ENCODE measurements at places on chromosomes 5 and 9. TPM values are rescaled to one million over a fixed set of nuclear protein-coding genes. Genes with fewer than 3 reads are reported as not detected.

DNA sequence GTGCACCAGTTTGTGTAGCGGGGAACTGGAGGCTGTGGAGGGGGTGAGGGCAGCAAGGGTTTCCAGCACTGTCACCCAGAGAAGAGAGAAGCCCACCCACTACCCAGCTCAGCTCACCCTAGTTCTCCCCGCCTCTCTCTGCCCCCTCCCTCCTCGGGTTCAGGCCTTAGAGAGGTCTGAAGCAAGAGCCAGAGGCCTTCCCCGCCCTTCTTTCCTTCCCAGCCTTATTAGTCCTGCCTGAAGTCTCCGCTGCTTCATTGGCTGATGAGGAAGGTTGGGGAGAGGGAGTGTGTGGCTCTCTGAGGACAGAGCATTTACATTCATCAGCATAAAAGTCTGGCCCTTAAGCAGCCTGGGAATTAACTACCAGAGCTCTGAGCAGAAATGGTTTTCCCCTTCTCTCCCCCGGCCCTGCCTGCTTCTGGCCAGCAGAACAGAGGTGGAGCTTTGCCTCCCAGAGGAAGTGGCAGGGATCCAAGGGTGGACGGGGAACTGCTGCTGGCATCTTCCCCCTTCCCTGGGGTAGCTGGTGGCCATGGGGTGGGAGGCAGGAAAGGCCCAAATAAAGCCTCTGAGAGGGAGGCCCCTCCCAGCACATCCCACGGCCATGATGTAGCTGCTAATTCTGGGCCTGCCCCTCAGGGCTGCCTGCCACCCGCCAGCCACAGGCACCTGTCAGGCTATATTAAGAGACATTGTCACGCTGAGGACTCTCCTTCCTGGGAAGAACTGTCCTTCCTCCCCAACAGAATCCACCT lies 4.1 kb downstream of the DNAJB5 start:
- peak; percentile 57 for DNase-seq

DNA sequence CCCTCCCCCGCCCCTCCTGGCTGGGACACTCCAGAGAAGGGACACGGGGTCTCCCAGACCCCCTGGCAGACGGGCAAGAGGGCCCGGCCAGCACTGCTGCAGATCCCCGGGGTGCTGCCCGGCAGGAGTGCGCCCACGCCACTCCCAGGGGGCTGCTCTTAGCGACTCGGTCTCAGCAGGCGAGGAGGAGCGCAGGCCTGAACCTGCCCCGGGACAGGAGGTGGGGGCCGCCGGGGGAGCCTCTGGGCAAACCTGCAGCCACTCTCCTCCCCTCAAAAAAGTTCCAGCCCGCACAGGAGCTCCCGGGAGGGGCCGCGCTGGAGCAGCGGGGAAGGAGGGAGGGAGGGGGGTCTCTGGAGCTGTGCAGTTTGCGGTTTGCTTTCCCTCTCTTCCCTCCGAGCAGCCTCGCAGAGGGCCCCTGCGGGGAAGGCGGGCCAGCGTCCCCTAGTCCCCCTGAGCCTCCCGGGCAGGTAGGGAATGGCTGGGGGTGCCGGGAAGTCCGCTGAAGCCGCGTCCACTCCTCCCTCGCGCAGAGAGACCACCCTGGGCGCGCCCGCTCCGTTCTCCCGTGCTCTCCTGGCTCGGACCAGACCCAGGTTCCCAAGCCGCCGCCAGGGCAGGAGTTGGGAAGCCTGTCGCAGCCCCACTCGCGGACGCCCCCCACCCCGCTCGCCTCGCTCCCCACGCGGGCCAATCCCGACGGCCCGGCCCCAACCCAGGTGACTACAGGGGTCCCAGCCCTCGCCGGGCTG lies 44.2 kb downstream of the NACC2 start:
- no peak for DNase-seq

GRCh38 chr5:17079562-17079961 lies 137.9 kb upstream of the BASP1 start:
- peak; percentile 39 for DNase-seq

The ERAP2 gene
- 2.2 TPM for total RNA-seq

DNA sequence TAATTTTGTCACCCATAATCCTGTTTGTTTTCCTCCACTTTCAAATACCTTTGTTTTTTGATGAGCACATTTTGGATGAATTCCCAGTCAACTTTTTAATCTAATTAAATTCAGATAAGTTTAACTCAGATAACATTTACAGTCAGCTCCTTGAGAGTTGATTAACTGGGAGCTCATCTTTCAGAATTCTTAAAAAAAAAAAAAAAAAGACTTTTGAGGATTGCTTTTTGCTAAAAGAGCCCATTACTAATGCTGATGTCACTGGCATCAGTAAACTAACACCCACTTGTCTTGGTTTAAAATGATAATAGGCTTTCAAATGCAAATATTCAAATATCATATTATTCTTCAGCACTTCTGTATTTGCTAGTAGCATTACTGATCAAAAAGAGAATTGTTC lies 47.1 kb upstream of the NFIB start:
- no peak for DNase-seq

The IL3 gene
- not detected for total RNA-seq

DNA sequence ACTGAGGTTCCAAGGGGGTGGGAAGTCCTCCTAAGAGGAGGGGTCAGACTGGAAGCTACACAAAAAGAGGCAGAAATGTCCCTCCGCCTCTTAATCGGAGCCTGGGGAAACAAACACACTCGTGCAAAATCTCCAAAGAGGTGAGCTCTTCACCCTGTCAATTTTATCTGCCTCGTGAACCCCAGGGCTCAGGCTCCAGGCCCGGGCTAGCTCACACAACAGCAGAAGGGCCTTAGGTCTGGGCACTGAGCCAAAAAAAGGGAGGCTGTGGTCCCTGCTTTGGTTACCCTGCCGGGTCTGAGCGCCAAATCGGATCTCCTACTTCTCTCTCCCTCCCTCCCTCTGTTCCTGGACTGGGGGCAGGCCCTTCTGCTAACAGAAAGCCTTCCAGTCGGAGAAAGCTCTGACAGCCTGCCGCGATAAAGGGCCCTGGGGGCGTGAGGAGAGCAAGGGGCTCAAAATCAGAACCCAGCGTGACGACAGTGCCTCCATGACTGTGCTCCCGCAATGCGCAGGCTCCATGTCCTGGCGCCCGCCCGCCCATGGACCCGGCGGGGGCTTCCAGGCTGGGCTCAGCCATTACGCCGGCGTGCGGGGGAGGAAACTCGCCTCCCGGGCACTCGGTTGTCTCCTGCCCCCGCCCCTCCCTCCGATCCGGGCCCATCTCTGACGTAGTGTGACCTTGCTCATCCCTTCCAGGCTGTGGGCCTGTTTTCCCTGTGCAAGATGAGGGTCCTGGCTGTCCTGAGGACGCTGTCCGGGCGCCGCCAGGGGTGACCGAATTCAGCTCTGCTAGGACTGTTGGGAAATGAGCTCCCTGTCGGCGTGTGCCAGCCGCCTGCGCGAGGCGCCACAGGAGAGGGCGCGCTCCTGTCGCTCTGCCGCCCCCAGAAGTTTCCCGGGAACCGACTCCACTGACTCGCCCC lies 865 bp upstream of the SLC22A4 start:
- peak; percentile 93 for DNase-seq

The CTXN3 gene
- total RNA-seq = not detected

DNA sequence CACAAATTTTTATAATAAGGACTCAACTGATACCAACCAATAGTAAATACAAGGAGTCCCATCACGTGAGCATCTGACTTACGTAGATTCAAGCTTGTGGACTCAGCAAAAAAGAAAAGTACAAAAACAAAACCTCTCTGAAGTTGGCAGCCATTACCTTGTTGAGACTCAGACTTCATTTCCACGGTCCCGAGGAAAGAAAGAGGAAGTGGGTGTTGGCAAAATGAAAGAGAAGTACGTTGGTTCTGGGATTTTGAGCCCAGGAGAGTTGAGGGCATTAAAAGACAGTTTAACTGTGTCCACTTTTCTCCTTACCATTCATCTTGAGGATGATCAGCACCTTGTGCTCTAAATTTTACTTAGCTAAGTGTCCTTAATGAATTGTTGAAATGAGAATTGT lies 26.7 kb downstream of the NCBP1 start:
- no peak for DNase-seq

GRCh38 chr9:3045153-3045552 lies 201.3 kb upstream of the PUM3 start:
- DNase-seq = no peak

DNA sequence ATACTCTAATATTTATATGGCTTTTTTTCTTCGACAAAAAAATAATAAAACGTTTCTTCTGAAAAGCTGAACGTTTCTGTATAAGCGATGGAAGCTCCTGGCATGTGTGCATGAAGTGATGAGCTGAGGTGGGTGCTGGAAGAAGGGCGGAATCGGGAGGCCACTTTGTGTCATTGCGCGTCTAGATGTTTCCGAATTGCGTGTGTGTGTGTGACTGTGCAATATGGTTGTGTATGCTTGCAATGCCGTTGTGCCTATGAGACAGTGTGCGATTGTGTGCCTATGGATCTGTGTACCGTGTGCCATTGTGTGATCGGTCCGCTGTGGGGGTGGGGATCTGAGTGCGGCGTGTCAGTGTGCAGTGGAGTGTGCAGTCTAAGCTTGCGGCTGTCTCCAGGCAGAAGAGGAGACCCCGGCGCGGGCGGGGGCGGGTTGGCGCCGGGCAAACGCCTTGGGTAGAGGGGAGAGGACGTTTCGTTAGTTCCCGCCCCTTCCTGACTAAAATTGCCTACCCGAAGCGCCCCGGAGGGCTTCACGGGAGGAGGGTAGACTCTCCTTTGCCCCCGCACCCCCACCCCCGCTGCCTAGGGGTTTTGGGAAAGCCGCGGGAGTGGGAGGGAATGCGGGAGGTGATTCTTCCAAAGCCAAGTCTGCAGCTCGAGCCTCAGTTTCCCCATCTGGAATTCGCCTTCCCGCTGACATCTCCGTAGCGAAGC lies 24.2 kb downstream of the PCDHGC5 start:
- peak; percentile 78 for DNase-seq

- peak; percentile 44 for DNase-seq
Measured at GRCh38 chr9:36158122-36158521, 11.1 kb upstream of the CCIN start.

DNA sequence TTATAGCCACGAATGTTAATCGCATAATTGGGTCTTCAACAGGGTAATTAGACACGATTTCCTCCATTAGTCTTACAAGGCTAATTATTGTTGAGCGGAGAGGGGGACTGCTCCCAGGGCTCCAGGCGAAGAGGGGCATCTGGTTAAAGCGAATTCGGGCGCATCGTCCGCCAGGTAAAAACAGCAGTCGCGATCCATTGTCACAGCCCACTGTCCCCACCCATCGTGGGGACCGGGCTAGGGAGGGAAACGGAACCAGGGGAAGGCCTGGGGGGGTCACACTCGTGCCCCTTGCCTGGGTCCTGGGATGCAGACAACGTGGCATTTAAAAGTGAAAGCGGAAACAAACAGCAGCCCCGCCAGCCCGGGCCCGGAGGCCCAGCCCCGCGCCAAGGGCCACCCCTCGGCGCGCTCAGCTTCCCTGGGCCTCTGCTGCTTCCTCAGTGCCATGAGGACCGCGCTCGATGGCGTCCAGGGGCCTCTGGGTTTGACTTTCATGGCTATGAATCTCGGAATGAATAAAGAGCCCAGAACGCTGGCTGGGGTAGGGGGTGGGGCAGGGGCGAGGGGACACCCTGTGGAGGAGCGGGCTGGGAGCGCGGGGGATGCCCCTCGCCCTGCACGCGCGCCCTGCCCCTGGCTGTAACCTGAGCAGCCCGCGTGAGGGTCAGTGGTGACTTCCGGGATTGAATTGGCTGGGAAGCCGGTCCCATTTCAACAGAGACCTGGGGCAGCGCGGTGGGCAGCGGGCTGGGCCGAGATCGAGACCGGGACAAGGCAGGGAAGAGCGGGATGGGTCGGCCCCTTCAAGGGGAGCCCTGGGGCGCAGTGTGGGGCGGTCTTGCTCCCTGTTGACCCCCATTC lies 99.9 kb downstream of the GTF3C4 start:
- DNase-seq = peak; percentile 46

DNA sequence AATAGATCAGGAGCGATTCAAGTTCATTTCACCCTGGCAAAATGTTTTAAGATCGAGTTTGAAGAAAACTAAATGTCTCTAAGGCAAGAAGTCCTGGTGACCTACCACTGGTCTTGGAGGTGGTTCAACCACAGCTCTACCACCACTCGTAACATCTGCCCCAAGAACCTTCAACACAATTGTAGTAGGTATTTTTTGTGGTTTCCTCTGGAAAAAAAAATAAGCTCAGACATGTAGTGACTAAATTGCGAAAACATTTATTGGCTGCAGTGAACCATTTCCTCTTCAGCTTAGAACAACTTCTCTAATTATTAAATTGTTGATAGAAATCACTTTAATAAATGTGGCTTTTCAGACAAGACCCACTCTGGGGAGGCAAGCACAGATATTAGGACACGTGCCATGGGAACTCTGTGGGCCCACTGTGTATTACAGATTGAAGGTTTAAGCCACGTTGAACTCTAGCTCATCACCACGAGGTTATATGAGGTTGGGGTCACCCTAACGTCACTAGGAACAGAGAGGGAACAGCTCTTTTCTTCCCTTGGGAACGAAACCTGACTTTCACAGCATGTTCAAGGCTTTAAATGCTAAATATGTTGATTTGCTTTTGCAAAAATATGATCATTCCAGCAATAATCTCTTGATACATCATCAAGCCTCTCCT lies 142.9 kb downstream of the HSD17B3 start:
- no peak for DNase-seq

DNA sequence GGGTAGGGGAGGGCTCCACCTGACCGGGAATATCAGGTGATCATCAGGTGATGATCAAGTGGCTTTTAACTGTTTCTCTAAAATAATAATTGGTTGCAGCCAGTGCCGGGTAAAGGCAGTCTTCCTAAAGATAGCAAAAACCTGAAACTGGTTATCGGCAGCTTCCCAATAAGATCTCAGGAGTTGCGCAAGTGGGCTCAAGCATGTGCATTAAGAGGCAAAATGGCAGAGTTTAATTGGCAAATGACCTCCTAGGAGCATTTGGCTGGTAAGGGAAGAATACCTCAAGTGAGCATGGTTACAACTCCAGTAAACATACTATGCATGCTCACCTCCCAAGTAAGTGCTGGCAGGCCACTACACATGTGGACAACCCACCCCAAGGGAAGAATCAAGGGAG lies 4.2 kb downstream of the C1QTNF3 start:
- DNase-seq = no peak

DNA sequence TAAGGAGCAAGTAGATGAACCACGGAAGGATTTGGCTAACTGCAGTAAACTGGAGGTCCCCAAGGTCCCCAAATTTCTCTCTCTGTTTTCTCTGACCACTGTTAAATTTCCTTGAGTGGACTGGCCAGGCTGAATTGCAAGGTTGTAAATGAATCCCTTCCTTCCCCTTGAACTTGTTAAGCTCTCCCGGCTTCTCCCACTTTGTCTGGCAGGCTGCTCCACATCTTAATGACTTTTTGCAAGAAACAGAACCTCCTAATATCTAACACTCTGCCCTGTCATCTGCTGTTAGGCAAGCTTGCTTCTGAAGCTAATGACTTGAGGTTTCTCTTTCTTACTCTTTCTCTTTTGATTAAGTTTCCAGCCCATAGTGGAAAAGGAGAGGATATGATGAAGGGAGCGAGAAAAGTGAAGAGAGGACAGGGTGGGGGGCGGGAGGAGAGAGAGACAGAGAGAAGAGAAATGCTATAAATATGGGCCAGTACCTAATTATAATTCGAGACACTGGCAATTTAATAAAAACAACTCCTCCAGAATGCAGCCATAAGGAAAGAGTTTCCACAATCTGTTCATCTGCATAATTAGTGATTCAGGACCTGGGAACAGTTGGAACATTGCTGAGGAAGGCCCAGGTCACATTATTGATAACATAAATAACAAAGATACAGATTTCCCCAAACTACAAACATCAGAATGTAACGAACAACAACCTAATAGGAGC lies 437.3 kb upstream of the MPDZ start:
- no peak for DNase-seq

The SLC6A18 gene
- not detected for total RNA-seq

The PCDHGA9 gene
- 4.2 TPM for total RNA-seq

The SPRY4 gene
- 8.9 TPM for total RNA-seq

All from skin of body (tissue), 3 donors.